ENCODE measurements at places on chromosomes 4 and X.

- DNase-seq = no peak
These were observed 42.7 kb upstream of the RASSF6 start for GRCh38 chr4:73662709-73663546.

GRCh38 chr4:69060651-69061308 is 35.5 kb upstream of the UGT2B7 start:
- no peak for DNase-seq

DNA sequence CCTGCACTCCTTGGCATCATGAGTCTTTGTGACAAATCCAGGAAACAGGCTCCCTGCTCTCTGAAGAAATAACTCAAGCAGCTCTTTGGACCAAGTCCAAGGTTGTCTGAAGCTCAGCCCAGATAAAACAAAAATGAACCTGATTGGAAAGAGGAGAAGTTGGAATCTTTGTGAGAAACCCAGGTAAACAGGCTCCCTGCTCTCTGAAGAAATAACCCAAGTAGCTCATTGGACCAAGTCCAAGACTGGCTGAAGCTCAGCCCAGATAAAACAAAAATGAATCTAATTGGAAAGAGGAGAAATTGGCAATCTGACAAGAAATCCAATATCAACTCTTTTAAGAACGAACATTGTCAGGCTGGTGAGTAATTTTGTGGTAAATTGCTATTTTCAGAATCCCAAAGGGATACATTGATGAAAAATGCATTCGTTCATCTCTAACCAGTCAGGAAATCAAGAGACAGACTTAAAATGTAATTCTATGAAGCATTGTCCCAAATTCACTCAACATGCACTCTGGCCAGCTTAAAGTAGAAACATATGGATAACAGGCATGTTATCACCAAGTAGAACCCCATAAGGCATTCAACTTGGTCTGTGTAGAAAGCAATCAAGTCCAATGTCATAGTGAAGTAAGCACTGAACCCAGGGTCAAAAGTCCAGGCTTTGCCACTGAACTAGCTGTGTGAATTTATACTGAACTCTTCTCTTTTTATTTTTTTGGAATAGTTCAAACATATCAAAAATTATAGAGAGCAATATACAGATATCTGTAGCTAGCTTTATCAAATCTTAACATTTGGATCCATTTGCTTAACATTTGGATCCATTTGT is 16.8 kb upstream of the NFXL1 start:
- DNase-seq = no peak

GRCh38 chr4:183147196-183147595 is 48.1 kb downstream of the WWC2 start:
- DNase-seq = no peak

DNA sequence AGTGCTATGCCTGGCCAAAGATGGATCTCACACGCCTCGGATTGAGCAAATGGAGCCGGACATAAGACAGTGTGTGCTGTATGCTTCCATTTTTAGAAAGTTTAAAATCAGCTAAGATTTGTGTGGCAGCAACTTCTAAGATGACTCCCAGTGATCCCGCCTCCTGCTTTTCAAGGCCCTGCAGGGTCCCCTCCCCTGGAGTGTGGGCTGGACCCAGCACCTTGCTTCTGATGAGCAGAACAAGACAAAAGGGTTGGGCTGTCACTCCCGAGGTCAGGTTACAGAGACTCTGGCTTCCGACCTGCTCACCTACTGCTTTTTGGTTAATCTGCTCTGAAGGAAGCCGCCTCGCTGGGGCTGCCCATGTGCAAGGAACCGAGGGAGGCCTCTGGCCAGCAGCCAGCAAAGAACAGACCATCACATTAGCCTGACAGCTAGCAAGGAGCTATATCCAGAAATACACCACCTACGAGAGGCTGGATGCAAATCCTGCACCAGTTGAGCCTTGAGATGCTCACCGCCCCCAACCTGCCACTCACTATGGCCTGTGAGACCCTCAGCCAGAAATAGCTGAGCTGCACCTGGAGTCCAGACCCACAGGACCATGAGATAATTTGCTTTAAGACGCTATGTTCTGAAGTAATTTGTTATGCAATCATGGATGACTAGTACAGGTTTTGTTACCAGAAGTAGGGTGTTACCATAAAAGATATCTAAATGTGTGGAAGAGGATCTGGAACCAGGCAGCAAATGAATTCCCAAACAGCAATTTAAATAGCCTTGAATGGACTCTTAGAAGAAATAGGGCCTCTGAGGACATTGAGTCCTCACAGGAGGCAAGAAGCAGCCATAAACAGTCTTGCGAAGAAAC is 47.6 kb downstream of the CRMP1 start:
- DNase-seq = no peak

GRCh38 chr4:16217300-16218051 is 8.8 kb downstream of the TAPT1 start:
- no peak for DNase-seq

DNA sequence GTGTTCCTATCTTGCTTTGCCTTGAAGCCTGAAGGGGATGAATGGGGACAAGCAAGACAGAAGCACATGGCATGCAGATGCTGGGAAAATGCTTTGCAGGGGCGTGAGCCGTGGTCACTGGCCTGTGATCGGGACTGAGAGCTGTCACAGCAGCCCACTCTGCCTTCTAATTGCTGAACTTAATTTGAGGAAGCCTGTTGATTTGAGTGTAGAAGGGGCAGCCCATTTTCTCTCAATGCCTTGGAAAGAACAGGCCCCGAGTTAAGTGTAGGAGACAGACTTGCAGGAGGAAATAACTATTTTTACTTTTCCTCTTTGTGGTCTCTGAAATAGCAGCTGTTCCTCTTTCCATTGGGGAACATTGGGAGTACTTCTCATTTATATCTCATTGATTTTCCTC is 26.1 kb upstream of the TBC1D1 start:
- no peak for DNase-seq

DNA sequence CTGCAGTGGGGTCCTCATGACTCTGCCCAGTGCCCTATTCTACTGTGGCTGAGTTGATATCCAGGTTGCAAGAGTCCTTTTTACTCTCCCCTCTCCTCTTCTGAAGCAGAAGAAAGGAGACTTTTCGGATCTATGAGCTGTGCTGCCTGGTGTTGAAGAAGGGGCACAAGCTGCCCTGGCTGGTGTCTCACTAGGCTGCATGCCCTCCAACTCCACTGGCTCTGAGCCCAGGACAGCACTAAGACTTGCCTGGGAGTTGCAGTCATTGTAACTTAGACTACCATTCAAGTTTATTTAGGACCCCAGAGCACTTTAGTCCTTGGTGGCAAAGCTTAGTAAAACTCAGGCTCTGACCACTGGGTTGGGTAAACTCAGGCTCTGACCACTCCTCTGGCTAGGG is 89.4 kb downstream of the GABRB1 start:
- DNase-seq = no peak

- no peak for DNase-seq
These were observed 5.7 kb downstream of the SMIM20 start for GRCh38 chr4:25919676-25920075.

DNA sequence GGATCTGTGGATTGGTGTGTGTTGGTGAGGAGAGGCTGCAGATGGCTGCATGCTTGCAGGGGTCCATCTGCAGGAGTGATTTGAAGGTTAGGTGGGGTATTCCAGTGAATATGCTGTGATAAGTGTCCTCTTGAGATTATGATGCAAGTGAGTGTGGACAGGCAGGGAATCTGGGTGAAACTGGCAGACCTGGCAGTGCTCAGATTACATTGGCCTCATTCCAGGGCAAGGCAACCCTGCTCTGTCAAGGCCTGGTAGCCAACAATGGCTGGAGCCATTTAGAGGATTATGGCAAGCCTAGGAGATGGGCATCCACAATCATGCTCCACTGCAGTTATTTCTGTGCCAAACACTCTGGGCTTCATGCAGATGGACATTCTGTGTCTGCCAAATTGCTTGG is 113.9 kb downstream of the RTL3 start:
- DNase-seq = no peak

Measured in stimulated activated CD4-positive, alpha-beta T cell treated with anti-CD3 and anti-CD28 coated beads, Interleukin-1b, Interleukin-23, amount 100 ng/mL, for 24 hours (primary cell).